NCI-H510A (cell line): ENCODE measurements at places on chromosomes 5 and 9.

DNA sequence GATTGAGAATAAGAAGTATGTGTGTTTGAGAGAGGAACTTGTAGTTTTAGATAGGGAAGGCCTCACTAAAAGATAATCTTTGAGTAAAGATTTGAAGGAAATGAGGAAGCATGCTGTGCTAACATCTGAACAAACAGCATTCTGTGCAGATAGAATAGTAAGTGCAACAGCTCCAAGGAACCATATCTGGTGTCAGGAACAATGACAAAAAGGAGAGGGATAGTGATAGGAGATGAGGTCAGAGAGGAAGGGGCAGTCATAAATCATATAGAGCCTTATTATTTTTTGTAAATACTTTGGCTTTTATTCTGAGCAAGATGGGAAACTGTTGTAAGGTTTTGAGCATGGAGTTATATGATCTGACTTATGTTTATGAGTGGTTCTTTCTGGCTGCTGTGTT, 3.8 kb downstream of the MRPL22 start:
- DNase-seq: no peak

GRCh38 chr9:87301371-87301770, 196.3 kb upstream of the DAPK1 start:
- DNase-seq: no peak

- DNase-seq: no peak
These were observed 137.9 kb upstream of the OTULINL start for GRCh38 chr5:14443671-14444093.

- no peak for DNase-seq
These were observed 66.5 kb upstream of the ENTREP1 start for GRCh38 chr9:69258551-69258950.

GRCh38 chr5:128201065-128201926, 117.7 kb downstream of the SLC12A2 start:
- peak; percentile 37 for DNase-seq

DNA sequence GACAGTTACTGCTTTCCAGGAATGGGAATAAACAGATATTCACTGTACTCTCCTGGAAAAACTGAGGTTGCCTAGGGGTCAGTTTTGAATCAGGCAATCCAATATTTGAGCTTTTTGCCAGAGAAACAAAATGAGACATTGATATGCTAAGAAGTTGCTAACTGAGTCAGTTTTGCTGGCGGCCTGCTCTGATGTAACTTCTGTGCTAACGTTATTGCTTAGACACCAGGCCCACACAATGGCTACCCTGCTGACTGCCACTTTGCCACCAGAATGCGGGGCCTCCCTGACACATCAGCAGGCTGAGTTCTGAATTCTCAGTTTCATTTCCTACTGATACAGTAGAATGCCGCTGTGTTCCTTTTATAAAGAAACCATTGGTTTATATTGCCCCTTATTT, 18.2 kb upstream of the ZNF618 start:
- DNase-seq: no peak

DNA sequence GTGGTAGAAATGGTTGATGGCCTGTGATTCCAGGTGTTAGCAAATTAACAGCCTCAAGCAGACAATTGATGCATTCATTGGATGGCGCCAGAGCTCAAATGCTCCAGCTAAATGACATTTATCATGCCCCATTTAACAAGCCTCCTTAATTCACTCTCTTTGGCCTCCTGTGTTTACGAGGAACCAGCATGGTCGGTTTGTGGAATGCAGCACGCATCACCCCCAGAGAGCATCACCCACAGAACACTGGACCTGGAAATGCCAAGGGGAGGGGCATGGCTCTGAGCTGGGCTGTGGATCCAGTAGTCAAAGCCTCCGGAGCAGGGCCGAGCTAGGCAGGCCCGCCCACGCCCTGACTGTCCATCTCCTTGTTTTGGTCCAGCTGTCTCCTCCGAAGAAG, 434.0 kb downstream of the GADD45G start:
- DNase-seq: peak; percentile 89

DNA sequence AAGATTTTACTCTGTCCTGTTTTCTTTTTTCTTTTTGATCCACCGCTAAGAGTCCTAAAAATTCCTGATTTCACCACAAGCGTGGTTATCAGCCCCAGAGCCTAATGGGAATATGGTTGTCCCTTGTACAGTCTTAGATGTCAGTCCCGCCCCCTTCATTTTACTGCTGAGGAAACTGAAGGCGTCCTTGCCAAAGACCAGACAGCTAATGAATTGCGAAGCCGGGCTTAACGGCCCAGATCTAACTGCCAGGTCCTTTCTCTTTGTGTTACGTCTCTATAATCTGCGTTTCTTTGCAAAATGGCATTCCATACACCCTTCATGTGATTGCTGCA, 497 bp downstream of the NSA2 start:
- peak; percentile 2 for DNase-seq

GRCh38 chr5:117160391-117160790, 585.8 kb upstream of the SEMA6A start:
- DNase-seq: no peak

DNA sequence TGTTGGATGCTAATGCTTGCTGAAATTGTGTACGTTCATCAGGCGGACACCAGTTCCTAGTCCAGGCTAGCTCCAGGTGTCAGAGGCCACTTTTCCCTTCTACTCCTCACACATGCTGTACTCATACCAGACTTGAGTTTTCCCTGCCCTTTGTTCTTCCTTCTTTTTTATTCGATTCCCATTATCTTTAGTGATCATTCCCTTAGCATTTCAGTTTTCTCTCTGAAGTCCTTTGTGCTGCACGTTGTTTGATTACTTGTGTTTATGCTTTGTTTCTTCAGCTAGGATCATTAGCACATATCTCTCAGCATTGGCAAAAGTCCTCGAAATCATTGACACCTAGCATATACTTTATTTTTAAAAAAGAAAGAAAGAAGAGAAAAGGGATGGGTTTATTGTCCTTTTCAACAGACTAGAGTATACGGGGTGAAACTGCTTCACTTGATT, 409 bp upstream of the COX7C start:
- no peak for DNase-seq

DNA sequence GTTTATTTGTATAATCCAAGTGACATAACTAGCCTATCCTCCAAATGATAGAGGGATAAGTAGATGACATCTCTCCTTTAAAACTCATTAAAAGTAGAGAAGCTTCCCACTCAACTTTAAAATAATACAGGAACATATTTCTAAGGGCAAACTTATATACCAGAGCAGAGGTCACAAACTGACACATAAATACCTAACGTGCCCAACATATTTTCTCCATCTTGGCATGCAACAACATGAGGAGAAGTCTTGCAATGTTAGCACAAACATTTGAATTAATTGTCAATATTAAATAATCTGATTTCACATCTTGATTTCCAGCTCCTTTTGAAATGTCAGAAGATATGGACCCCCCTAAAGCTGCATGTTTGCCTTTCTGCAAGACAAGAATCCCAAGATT, 335.0 kb downstream of the DEPDC1B start:
- DNase-seq: no peak

GRCh38 chr5:116242343-116242742, 157.5 kb downstream of the COMMD10 start:
- no peak for DNase-seq

GRCh38 chr5:157708866-157709265, 22.4 kb upstream of the THG1L start:
- DNase-seq: no peak

- DNase-seq: no peak
These were observed 101.6 kb upstream of the CPEB4 start for GRCh38 chr5:173786286-173787187.

DNA sequence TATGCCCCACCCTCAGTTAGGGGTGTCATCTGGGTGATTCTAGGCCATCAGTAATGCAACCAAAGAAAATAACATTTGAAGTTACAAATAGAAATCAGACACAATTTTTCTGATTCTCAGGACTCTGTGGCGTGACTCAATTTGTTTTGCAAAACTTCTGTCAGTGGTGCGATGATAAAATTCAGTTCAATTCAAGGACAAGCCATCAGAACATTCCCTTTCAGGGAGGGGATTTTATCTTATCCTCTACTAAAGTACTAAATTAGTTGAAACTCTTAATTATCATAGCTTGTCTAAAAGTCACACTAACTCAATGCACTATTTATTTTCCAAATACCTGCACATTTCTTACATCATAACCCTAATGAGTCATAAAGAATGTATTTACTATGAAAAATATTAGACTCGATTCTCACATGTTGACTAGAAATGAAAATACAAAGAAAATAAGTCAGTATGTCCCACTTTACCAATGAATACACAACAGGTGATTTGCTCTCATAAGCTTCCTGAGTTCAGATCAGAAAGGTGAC, 28.2 kb downstream of the HTR4 start:
- DNase-seq: no peak

GRCh38 chr9:70119786-70120185, 76.1 kb downstream of the MAMDC2 start:
- no peak for DNase-seq

- DNase-seq: no peak
These were observed 6.0 kb downstream of the DBN1 start for GRCh38 chr5:177467436-177467835.

- DNase-seq: no peak
These were observed 573.8 kb upstream of the CDH9 start for GRCh38 chr5:27612161-27612560.

DNA sequence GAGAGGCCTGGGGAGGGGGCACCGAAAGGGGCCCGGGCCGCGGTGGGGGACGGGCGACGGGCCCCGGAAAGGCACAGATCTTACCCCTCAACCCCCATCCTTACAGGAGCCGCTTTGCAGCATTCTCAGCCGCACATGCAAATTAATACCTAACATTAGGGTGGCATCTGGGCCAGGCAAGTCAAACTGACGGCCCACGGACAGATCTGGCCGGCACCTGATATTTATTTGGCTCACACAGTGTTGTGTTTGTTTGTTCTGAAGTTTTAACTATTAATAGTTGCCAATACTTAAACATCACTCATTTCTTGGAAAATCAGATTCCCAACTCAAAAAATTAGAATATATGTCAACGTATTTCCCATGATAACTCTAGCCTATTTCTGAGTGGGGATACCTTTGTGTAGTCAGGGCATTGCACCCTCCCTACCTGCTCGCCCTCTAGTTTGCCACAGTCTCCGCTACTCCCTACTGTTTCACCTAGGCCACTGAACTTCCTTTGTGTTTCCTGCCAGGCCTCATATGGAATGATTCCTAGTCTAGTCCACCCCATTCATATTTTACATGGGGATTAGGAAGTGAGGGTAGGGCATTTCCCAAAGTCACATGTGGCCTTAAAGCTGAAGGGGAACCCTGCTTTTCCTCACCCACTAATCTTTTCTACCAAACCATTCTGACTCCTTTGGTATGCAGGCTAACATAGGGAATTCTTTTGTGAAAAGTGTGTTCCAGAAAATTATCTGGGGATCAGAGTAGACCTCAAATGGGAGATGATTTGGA, 71.9 kb upstream of the LARP1 start:
- DNase-seq: no peak

- DNase-seq: no peak
These were observed 1.3 kb downstream of the BRD9 start for GRCh38 chr5:891117-891836.

- no peak for DNase-seq
These were observed 21.5 kb upstream of the RALGPS1 start for GRCh38 chr9:126893079-126893478.

- no peak for DNase-seq
These were observed 59.5 kb downstream of the MUSK start for GRCh38 chr9:110728058-110728457.

GRCh38 chr9:114131808-114132549, 23.4 kb upstream of the COL27A1 start:
- DNase-seq: no peak

DNA sequence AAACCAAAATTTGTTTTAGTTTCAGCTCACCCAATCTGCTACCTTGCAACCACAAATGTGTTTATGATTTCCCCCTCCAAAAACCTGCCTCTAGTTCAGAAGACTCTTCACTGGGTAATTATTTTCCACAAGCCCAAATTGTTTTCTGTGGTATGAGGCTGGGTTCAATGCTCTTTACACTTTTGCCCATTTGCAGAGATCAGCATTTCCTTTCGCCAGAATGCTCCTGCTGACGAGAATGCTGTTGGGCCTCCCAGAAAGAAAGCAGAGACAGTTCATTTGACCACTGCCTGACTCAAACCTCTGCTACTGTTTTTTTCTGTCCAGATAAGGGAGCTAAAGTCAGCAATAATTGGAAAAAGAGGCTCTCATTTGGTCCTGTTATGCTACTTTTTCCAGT, 427.3 kb downstream of the PDE4D start:
- DNase-seq: no peak

- no peak for DNase-seq
These were observed 651.4 kb downstream of the RAB3C start for GRCh38 chr5:59234236-59234635.

GRCh38 chr5:176630681-176631222, 277 bp downstream of the EIF4E1B start:
- DNase-seq: no peak

DNA sequence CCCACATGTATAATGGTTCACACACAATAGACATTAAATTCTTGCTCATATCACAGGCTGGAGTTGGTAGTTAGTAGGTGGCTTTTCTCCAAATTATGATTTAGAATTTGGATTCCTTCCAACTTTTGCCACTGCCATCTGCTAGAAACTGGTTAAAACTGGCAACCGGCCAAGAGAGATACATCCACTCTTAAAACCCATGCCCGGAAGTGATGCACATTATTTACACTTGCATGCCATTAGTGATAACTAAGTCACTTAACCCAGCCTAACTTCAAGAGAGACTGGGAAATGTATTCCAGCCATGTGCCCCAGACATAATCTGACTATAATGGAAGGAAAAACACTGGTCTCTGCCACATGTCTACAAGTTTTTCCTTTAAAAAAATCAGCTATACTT, 395.7 kb upstream of the SEMA6A start:
- DNase-seq: no peak

DNA sequence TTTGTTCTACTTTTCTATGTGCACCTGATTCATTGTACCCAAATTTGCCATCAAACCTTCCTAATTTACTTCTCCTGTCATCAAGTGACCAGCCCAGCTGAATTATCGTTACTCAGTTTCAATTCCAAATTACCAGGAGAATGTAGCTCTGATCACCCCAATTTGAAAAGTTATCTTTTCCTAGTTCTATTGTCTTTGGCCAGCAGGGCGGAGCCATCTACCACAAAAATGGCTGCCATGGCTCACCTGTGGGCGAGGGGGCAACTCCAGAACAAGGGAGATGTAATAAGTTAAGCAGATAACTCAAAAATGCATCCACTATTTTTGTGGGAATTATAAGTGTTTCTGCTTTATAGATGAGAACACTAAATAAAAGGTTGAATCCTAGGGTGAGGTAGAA, 133.8 kb upstream of the MOCS2 start:
- no peak for DNase-seq

- no peak for DNase-seq
These were observed 374.1 kb upstream of the ACO1 start for GRCh38 chr9:32010322-32010721.

DNA sequence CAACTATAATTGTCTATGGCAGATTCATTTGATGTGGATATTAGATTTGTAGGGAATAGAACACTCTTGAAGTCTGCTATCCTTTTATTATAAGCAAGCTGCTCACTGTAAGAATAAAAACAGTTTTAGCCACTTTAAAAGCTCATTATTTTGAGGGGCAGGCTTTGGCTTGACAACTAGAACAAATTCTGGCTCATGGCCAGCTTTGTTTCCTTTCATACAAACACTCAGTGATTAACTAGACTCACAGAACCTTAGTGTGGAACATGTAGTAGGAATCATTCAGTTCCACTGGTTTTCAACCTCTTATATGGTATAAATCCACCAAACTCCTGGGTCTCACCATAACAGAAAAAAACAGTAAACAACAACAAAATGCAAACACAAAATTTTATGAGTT, 27.4 kb upstream of the CEP120 start:
- peak; percentile 1 for DNase-seq
